ENCODE measurements at places on chromosomes 12 and 14.

DNA sequence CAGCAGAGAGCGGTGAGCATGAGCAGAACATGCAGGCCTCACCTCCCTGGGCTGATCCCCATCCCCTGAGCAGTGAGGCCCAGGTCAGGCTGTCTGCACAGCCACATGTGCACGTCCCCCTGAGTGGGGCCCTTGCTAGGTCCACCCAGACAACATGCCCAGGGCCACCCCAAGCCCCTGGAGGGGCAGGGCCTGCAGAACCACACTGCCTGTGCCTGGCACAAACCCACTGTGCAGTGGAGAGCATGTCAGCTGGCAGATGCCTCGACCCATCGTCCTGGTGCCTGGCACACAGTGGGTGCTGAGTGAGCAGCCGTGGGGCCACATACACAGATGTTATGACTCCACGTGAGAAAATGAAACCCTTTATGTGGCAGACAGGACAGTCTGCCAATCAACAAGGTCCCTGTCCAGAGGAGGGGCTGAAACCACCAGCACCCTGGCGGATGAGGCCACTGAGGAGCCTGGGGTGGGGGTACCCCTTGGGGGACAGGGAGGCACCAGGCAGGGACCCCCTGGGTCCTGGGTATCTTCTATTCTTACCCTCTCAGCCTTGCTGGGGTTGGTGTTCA is 8.3 kb downstream of the ANHX start:
- no peak for DNase-seq

DNA sequence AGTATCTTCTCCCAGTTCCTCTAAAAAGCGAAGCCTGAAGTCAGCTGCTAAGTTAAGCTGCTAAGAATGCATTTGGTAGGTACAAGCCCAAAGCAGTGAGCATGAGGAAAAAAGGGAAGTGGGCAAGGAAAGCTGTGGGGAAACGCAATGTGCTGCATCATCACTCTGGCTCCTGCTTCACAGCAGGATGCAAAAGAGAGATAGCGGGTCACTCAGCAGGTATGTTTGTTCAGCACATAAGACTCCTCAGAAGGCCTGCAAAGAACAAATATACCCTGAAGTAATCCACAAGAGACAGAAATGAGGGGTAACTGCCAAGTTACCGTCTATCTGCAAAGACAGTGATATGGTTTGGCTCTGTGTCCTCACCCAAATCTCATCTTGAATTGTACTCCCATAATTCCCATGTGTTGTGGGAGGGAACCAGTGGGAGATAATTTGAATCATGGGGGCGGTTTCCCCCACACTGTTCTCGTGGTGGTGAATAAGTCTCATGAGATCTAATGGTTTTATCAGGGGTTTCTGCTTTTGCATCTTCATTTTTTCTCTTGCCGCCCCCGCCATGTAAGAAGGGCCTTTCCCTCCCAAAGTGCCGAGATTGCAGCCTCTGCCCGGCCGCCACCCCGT is 127.4 kb upstream of the EGLN3 start:
- DNase-seq: no peak

- no peak for DNase-seq
Measured at GRCh38 chr12:109728921-109729320, 15.3 kb downstream of the FAM222A start.

DNA sequence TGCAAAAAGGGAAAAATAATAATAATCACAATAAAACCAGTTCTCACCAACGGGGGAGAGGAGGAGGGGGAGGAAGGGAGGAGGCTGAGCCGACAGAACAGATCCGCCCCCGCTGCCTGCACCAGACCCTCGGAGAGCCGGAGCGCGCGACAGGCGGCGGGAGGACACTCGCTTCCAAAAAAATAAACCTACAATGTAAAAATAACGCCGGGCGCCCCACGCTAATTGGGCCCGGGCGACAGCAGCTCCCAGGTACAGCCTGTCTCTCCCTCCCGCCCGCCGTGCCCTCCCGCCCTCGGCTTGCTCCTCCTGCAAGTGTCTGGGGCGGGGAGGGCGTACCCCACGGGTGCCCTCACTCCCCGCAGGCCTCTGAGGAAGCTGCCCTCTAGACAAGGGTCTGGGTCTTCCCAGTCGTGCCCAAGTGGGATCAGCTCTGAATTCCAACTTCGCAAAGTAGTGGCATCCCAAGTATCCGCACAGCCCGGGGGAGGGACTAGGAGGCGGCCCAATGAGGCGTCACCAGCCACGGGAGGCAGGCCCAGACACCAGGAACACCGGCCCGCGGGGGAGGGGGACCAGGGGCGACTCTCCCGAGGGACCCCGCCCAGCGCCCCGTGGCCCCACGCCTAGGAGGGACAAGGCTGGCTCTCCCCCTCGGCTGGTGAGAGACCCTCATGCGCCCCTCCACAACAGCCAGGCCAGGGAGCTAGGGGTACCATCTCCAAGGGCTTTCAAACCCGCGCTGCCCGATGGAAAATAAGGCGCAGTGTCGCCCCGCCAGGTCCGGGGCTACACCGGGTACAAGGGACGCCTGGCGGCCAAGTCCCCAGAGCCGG is 1.0 kb downstream of the NCOR2 start:
- peak; percentile 68 for DNase-seq

- peak; percentile 69 for DNase-seq
Measured at GRCh38 chr14:31934767-31935266, 142.3 kb upstream of the ARHGAP5 start.

- DNase-seq: no peak
Measured at GRCh38 chr12:115261691-115262398, 577.9 kb upstream of the TBX3 start.

DNA sequence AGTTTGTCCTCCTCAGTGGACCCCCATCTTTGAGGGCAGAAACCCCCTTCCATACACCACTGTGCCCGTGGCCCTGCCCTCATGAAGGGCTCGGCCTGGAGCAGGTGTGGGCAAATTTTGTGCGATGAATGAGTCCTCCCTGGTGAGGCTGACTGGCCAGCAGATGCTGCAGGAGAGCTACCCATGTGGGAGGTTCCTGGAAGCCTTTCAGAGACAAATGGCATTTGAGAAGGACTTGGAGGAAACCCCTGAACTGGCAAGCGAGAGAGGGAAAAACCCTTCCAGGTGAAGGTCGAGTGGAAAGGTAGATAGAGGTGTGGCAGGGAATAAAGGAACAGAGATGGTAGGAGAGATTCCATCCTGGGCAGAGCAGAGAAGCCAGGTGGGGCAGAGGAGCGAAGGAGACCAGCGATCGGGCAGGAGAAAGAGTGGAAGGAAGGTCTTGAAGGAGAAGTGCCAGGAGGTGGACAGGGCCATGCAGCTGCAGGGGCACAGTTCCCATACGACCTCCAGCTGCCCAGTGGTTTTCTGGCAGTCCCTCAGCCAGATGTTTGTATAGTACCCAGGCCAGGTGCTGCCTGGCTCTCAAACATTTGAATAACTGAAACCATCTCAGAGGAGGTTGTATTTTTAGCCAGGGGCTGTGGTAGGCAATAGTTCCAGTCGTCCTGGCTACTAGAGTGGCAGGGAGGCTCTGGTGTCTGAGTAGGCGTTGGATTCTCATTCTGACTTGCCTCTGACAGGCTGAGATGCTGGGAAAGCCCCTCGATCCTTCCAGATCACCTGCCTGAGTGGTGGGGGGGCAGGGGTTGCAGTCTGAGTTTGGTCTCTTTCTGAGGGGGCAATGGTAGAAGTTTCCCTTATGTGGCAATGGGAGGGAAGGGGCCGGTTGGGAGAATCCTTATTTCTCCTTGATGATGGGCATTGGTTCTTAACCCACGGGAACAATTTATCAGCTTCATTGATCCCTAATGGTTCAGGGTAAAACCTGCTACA is 40.1 kb downstream of the FBXL14 start:
- no peak for DNase-seq

DNA sequence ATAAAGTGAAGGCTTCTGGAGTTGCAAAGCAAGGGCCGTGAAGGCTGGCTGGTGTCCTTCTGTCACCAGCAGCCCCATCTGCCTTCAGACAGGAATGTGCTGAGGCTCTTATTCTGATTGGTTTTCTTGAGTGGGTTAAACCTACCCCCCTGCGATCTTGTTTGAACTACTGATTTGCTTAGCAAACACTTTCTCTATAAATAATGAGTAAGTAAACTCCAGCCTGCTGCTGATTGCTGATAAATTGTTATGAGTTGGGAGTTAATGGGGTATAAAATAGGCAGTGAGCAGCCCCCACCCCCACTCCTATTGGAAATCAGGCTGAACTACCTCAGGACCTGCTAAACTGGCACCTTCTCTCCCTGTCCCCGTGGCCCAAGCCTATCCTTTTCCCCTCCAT is 146.1 kb upstream of the NOS1 start:
- peak; percentile 54 for DNase-seq

DNA sequence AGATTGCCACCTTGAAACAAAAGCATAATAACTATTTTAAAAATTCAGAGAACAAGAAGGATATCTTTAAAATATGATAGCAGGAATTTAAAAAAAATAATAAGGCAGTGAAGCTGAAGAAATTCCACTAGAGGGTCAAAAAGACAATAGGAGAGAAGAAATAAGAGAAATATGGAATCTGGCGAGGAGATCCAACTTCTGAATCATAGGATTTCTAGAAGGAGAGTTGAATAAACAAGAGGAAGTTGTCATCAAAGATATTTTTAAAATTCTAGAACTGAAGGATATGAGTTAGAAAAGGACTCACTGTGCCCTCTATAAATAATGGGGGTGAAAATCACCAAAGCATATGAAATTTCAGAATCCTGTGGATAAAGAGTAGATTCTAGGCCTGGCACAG is 26.8 kb upstream of the TOMM20L start:
- no peak for DNase-seq

GRCh38 chr14:105272623-105273022 is 24.3 kb downstream of the BTBD6 start:
- DNase-seq: no peak

DNA sequence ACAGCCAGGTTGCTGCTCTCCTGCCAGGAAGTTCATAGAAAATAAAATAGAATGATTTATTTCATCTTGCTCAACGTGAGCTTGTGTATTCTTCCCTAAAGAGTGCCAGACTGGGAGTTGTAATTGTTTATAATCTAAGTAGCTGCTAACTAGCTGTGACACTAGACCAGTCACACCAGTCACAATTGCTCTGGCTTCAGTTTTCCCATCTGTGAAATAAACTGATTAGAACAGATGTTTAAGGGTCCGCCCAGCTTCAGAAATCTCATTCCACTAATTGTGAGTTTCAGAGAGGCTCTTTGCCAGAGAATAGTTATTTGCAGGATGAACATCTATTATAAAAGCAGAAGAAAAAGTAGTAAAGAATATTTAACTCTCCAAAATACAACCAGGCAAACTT is 55.6 kb upstream of the ZDHHC17 start:
- DNase-seq: no peak

GRCh38 chr12:43333644-43334043 is 218.4 kb downstream of the ADAMTS20 start:
- DNase-seq: no peak

GRCh38 chr14:35821564-35822411 is 4.3 kb upstream of the BRMS1L start:
- DNase-seq: peak; percentile 16

DNA sequence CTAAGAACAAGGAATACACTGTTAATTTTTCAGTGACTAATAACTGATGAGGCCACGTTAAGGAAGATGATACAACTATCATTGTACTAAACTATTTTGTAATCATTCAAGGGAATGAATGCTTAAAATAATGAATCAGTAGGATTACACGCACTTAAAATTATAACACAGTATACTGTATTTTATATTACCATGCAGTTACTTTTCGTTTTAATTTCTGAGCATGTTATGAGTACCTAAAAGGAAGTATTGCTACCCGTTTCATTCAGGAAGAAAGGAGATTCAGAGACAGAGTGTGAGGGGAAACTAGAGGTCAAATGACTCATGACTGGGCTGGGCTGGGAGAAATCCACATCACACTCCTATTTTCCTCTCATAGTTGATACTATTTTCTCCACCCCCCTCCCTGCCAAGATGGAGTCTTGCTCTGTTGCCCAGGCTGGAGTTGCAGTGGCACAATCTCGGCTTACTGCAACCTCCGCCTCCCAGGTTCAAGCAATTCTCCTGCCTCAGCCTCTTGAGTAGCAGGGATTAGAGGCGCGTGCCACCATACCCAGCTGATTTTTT is 202.0 kb downstream of the PPM1H start:
- no peak for DNase-seq

DNA sequence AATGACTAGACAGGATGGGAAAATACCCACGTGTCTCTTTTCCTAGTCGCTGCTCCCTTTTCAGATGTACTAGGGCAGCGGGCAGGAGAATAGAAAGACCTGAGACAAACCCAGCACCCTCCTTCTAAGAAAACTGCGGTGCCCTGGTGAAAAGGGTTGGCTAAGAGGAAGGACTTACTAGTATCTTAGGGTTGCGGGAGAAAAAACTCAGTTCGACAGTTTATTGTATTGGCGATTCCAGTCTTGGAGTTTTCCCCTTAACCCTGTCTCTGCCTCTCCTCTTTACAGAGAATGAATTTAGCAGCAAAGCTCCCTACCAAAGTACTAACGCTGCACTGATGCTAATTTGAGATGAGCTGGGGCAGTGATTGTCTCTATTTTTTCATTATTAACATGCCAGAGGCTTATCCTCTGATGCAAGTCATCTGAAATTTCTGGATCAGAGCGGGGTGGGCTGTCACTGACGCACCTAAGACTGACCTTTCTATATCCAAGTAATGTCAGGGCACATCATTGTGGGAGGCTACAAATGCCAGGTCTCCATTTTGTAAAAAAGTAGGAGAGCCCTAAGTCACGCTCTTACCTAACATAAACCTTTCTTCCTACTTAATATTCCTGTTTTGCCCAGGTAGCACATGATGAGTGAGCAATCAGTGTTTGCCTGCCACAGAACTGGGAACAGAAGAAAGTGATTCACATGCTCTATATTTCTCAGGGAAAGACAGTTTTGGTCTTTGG is 916 bp upstream of the PAWR start:
- no peak for DNase-seq

GRCh38 chr12:24535334-24536069 is 413.4 kb downstream of the BCAT1 start:
- DNase-seq: peak; percentile 0

GRCh38 chr12:109896188-109896587 is 3.9 kb upstream of the TCHP start:
- DNase-seq: no peak

DNA sequence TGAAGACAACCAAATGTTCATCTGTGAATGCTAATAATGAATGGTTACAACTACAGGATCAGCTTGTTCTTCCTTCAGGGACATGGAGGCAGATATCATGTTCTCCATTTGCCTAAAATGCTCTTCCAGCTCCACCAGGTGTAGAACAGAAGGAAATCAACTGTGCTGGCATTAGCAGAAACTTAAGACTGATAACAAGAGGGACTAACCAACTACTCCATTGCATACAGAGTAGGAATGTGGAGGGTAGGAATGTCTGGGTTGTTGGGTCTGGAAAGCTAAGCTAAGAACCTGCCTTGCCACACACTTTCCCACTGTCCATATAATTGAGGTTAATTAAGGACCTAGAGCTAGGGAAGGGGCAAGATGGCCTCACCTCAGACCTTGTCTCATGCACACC is 11.4 kb upstream of the KRT2 start:
- DNase-seq: no peak

All from NCI-H2081 (cell line).